Glutamatergic neuron (in vitro differentiated cells): ENCODE measurements at places on chromosomes 12 and 14. TPM values are rescaled to one million over a fixed set of nuclear protein-coding genes. Genes with fewer than 3 reads are reported as not detected.

The DPPA3 gene
- total RNA-seq = not detected

The LRP1-AS gene
- total RNA-seq = not detected

The ALKBH1 gene
- 16.0 TPM for total RNA-seq

The DNAH10 gene
- total RNA-seq = 0.66 TPM

The SSTR1 gene
- total RNA-seq = 8.2 TPM

The ADSS1 gene
- 45.1 TPM for total RNA-seq

The KRT6B gene
- not detected for total RNA-seq

The GNB3 gene
- total RNA-seq = 45.7 TPM

The STYK1 gene
- total RNA-seq = not detected

The GAS2L3 gene
- total RNA-seq = 56.2 TPM

The BCL2L14 gene
- total RNA-seq = not detected

The NRIP2 gene
- not detected for total RNA-seq

The KERA gene
- total RNA-seq = not detected

The ADCY4 gene
- not detected for total RNA-seq

The HIF1A gene
- total RNA-seq = 145 TPM

The REP15 gene
- 1.6 TPM for total RNA-seq
